ENCODE measurements at places on chromosomes 16 and 17.
A peak's percentile ranks its signal among the peaks of the same experiment; 100 is the strongest.

DNA sequence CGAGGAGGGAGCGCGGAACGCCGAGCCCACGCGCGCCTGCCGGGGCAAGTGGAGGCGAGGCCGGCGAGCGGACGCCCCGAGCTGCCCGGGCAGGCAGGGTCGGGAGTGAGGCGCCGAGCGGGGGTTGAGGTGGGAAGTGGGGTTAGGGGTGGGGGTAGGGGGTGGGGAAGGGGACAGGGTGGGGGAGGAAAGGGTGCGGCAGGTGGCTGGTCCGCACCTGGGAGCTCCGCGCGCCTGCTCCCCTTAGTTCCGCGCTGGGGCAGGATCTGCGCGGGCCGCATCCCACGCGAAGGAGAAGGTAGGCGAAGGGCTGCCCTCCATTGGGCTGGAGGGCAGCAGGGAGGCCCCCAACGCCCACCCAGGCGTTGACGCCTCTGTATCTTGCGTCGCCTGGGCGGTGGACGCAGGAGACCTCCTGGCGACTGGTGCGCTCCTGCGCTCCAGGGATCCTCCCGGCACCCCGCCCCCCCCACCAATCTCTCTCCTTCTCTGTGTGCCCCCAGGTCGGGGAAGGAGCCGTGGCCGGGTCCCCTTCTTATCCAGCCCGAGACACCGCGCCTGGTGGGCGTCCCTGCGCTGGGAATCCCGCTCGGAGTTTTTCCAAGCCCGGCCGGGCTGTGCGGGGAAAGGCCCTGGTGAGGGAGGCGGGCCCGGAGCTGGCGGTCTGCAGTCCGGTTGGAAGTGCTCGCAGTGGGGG lies 51.3 kb upstream of the AMZ2 start:
- DNase-seq = no peak

- DNase-seq = no peak
These were observed 628.3 kb upstream of the CDH8 start for GRCh38 chr16:62664566-62664965.

GRCh38 chr17:50728112-50728429 lies 8.7 kb downstream of the LUC7L3 start:
- DNase-seq = no peak

DNA sequence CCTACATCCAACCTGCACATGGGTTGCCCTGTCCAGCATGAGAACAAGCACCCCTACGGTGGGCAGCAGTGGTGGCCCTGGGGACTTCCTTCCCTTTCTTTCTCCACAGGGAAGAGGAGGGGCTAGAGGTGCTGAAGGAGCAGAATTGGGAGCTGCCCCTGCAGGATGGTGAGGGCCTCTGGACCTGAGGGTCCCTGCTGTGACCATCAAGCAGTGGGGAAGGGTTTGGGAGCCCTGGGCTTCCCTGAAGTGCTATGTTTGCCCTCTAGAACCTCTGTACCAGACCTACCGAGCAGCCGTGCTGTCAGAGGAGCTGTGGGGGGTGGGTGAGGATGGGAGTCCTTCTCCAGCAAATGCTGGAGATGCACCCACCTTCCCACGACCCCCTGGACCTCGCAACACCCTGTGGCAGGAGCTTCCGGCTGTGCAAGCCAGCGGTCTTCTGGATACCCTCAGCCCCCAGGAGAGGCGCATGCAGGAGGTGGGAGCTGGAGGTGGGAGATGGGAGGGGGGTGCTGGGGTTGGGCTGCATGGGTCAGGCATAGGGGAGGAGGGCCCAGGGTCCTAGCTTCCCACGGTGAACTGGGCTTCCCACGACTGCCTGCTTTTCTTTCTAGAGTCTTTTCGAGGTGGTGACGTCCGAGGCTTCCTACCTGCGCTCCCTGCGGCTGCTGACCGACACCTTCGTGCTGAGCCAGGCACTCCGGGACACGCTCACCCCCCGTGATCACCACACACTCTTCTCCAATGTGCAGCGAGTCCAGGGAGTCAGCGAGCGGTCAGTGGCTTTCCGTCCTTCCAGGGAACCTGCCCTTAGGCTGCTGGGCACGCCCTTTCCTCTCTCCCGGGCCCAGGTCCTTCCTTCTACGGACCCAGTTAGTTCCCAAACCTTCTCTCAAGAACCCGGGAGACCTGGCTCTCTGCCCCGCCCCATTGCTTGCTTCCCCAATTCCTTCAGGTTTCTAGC lies 5.0 kb downstream of the ARHGEF15 start:
- DNase-seq = no peak

- DNase-seq = no peak
These were observed 248.5 kb downstream of the CA10 start for GRCh38 chr17:51909971-51910370.

GRCh38 chr17:56809820-56810179 lies 23.9 kb downstream of the C17orf67 start:
- DNase-seq = no peak

DNA sequence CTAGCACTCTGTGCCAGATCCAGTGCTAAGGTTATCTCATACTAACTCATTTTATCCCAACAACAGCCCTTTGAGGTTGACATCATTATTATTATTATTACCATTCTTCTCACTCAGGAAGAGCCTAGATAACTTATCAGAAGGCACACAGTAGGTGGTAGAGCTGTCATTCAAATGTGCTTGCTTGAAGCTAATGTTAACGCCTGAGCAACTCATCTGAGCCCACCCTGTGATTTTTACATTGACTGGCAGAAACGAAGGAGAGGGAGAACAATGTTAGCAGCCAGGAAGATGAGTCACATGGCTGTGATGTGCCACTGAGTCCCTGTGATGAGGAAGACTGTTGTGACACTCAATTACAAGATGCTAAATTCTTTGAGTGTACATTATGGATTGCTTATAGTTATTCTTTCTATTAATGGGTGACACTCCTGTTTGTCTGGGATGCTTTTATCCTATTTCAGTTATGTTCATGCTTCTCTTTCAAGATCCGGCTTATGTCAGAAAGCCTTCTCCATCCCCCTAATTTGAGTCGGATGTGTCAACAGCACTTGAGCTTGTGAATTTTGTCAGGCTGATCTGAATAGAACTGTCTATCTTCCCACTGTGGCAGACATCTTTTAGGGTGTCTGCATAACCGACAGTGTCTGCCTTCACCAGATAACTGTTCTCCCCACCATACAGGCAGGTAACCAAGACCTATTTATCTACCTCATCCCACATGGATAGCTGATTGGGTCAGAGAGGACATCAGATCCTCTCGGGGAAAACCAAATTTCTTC lies 426.4 kb downstream of the CA10 start:
- no peak for DNase-seq

GRCh38 chr16:58259995-58260394 lies 34.8 kb downstream of the PRSS54 start:
- DNase-seq = no peak

- no peak for DNase-seq
These were observed 565.6 kb downstream of the WWOX start for GRCh38 chr16:78664811-78665772.

GRCh38 chr16:46923513-46924295 lies 39.5 kb downstream of the GPT2 start:
- no peak for DNase-seq

DNA sequence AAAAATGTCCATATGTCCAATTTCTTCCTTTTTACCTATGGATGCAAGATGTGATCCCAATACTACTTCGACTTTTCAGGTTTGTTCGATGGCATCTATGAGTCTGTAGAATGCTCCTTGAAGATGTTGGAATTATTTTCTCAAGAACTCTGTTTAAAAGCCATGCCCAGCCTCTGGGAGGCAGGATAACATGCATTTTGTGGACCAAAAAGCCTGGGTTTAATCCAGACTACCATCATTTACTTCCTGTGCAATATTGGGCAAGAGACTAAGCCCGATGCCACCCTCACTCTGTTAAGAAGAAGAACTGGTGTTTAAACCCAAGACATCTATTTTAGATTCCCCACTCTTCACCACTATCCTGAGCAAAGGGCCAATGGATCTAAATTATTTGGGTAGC lies 42.8 kb upstream of the SALL1 start:
- DNase-seq = no peak

- DNase-seq = no peak
These were observed 393 bp upstream of the PSMB10 start for GRCh38 chr16:67936880-67937605.

DNA sequence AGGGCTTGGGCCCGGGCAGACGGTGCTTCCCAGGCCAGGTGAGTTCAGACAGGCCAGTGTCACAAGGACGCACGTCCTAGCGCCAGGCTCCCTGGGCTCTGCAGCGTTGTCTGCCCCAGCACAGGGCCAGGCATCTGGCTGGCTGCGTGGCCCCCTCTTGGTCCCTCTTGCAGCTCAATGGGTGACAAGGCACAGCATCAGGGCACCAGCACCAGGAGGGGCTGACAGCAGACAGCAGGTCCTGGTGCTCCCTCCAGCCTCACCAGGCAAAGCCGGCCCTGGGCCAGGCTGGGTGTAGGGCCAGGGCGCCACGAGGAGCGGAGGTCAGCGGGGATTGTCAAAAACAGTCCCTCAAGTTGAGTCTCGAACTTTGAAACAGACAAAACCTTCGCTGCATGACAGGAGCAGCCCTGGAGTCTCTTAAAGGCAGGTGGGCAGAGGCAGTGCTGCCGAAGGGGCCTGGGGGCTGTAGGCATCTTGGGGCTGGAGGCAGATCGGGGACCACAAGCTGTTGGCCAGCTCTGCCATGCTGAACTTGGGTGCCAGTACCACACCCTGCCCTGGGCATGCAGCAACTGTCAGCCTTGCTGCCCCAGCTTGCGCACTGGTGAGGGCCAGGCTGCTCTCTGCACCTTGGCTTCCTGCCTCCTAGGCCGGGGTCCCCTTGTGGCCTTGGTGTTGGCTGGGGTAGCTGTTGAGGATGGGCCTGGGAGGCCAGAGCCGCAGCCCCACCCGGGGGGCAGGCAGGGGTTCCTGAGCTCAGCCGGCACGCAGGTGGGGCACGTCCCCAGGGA lies 48.8 kb downstream of the PRMT7 start:
- no peak for DNase-seq

DNA sequence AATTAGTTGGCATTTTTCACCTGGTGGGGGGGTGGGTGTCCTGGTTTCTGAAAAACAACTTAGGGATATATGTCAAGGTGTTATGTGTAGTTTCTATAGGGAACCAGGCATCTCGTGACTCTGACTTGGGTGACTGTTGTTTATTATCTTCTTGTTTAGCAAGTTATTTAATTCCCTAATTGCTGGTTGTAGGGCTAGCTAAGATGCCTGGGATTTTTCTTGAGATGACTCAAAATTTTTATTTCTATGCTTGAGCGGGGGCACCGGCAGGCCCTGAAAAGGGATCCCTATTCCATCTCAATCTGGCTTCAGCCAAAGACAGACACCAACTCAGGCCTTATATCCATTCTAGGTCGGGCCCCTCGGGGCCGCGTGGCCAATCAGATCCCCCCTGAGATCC lies 3.2 kb downstream of the DPH1 start:
- no peak for DNase-seq

DNA sequence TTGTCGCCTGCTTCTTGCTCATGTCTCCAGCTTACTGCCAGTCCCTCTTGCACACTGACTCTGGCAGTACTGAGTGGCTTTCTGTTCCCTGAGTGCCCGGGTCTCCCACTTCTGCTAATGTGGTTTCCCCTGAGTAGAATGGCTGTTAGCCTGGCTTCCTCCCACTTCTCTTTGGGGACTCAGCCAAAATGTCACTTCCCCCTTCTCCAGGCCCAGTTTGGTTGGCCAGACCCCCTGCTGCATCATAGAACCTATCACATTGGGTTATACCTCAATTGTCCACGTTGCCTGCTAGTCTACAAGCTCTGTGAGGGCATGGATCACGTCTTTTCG lies 304.4 kb downstream of the HS3ST3B1 start:
- no peak for DNase-seq

DNA sequence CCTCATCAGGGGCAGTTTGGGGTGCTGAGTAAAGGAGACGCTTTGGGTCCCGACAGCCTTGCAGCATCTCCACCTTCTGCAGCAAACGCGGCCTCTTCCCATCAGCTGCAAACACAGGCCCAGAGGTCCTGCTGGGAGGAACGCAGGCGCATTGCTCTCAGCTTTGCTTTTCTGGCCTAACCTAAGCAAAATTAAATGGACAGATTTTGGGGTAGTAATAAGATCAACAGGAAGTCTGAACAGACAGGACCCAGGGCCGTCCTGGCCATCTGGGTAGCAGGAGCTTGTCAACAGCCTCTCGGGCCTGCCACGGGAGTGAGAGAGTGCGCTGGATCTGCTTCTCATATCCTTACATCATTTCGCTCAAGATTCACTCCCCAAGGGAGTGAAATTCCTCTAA lies 7.2 kb downstream of the NUBP1 start:
- no peak for DNase-seq

GRCh38 chr17:7251661-7252175 lies at the start of gene CTDNEP1:
Gene CTDNEP1 (minus strand): TSS chr17:7251734. CDS start chr17:7251296, 438 bp downstream.
- peak; percentile 92 for DNase-seq

DNA sequence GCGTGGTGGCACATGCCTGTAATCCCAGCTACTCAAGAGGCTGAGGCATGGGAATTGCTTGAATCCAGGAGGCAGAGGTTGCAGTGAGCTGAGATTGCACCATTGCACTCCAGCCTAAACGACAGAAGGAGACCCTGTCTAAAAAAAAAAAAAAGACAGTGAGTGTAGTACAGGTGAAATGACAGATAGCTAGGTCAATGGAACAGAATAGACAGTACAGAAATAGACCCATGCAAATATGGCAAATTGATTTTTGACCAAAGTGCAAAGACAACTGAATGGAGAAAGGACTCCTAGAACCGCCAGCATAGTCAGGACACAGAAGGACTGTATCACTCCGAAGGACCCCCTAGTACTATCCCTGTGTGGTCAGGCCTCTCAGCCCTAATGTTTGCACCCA lies 16.6 kb upstream of the PYY start:
- DNase-seq = no peak

GRCh38 chr16:67087803-67088202 lies 21.9 kb upstream of the PHAF1 start:
- DNase-seq = no peak

GRCh38 chr16:84561291-84561690 lies 56.6 kb downstream of the COTL1 start:
- no peak for DNase-seq

GRCh38 chr16:49010396-49010795 lies 271.2 kb downstream of the CBLN1 start:
- DNase-seq = no peak

GRCh38 chr16:81549547-81550431 lies 105.2 kb downstream of the CMIP start:
- no peak for DNase-seq

DNA sequence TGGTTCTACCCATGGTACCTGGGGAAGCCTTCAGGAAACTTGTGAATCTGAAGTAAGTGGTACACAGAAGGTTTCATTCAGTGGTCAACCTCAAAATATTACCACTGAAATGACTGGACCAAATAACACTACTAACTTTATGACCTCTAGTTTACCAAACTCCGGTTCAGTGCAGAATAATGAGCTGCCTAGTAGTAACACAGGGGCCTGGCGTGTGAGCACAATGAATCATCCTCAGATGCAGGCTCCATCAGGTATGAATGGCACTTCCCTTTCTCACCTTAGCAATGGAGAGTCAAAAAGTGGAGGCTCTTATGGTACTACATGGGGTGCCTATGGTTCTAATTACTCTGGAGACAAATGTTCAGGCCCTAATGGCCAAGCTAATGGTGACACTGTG lies 55.9 kb upstream of the SLC5A11 start:
- no peak for DNase-seq
